WTC11 (cell line): ENCODE measurements at places on chromosomes 13 and 19. TPM values are rescaled to one million over a fixed set of nuclear protein-coding genes. Genes with fewer than 3 reads are reported as not detected.

DNA sequence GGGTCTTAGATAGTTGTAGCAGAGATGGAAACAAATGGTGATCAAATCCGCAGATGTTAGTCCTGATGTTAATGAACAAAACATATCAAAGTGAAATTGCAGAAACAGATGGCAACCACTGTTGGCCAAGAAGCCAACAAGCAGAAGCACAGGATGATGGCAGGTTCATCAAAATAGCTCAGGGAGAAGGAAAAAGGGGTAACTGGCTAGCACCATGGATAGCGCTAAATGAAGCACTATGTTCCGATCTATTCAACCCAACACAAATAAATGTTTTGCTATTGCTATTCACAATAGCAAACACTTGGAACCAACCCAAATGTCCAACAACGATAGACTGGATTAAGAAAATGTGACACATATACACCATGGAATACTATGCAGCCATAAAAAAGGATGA lies 413.7 kb downstream of the FGF14 start:
- DNase-seq, result no peak

DNA sequence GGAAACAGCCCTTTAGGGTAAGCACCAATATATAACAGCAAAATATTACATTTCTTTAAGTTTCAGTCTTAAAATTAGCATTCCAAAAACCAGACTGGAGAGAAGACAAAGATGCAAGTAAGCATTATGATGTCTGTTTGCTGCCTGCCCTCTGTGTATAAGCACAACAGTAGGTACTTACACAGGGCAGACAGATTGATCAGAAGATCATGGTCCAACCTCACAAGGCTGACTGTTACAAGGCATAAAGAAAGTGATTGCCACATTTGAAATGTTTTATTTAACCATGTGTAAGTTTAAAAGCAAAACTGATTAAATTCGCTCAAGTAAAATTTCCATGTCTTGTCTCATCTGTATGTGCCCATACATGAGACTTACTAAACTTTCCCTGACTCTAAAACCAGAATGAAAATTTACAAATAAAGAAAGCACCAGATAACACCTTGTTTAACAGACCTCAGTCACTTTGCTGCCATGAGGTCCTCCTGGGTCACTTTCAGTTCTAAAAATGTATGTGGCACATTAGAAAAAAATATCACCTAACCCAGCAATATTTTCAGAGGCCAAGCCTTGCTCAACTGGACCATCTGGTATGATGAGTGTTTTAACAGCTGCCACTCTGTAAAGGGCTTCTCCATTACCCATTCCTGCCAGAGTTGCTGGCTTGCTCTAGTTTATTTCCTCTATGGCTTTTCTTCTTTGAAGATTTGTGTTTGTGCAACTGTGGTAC lies 297.0 kb downstream of the RBM26 start:
- DNase-seq, result no peak

DNA sequence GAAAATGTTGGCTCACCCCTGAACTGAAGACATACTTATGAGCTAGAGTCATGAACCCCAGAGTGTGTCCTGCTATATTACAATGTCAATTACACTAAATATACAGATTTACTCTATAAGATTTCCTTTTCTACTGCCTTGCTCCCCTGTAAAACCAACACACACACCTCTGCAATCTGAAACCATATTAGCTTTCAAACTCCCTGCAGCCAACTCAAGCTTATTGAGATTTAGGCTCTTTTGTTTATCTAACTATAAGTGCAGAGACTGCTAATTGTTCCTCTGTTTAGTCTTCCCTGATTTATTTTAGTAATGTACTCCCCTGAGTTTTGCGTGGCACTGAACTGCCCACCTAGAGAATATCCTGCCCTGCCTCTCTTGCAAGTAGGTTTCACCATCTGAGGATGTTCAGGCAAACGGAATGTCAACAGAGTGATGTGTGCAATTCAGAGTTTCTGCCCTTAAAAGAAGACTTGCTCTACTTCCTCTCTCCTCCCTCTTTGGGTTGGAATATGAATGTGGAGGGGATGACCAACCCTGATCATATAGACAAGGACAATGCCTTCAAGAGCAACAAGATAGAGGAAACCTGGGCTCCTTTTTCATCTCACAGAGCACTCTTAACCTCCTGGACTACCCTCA lies 22.3 kb downstream of the FAM216B start:
- DNase-seq, result no peak

DNA sequence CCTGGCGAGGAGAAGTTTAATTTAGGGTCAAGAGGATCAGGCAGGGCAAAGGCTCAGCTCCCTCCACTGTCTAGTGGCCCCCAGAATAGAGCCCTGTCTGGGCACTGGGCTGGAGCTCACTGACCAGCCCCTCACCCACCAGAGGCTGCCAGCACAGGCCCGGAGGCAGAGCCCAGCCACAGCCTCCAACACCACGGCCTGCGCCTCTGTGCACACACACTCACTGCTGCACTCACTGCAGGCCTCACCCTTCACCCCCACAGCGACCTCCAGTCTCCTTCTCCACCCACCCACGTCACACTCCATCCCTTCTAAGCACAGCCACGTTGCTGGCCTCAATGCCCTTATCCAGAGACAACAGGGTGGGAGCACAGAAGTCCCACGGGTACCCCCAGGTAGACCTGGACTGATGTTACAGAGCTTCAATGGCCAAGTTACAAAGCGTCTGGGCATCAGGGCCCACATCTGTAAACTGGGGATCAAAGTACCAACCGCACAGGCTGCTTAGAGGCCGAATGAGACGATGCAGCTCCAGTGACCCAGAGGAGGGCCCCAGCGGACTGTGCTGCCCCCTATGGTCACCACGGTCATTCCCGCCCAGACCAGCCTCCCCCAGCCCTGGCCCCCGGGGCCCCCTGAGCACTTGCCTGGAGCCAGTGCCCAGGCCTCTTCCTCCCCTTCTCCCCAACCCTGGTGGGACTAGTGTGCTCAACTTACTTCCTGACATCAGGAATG lies 4.5 kb upstream of the PRKD2 start:
- DNase-seq, result peak; percentile 64

- DNase-seq, result no peak
Observed at GRCh38 chr19:33290956-33291622, 11.2 kb downstream of the CEBPA start.

DNA sequence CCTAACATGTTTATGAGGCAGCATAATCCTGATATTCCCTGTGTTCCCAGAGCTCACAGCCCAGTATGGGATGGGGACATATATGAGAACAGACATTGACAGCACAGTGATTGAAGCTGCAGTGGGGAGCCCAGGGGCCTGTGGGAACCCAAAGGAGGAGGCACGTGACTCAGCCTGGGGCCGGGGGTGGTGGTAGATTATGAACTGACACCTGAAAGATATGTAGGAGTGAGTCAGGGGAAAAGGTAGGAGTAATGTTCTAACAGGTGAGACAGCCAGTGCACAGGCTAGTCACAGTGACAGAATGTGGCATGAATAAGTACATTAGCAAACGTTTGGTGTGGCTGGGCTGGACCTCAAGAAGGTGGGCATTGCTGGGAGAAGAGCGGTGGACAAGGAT lies 29.0 kb downstream of the CKM start:
- DNase-seq, result no peak

- no peak for DNase-seq
Observed at GRCh38 chr13:25181597-25181996, 9.5 kb upstream of the AMER2 start.

TMEM147 gene
- 132 to 135 TPM (median 132 TPM) in 3 replicates for total RNA-seq

DNA sequence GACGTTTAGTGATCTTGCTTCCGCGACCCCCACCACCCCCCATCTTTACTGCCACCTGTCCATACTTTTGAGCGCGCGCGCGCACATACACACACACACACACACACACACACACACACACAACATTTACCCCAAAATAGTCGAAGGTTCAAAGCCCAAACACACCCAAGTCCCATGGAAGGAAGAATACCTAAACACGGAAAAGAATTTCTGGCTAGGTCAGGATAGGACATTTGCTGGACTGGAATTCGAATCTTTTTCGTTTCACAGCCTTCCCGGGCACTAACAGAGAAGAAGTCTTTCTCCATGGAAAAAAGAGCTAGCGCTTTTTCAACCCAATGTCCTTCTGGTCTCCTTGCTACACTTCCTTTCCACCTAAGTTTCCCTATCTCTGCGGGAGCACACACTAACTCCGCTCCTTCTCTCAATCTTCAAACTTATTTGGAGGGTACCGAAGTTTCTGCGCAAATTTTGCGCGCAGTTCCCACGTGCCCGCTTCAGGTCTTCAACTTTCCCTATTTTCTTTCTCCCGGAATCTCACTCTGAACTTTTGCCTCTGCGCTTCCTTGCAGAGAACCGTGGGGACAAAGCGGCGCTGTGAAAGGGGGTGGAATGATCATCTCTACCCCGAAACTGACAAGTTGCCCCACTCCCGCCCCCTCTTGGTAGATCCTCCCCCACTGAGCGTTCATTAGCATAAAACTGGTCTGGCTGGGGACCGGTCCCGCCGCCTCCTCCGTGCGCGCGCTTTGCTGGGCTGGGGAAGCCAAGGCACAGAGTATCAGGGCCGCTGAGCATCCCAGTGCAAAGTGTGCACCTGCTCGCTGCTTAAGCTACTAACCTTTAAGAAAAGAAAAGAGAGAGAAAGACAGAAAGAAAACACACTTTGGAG lies 2.7 kb downstream of the DACH1 start:
- peak; percentile 73 for DNase-seq

DNA sequence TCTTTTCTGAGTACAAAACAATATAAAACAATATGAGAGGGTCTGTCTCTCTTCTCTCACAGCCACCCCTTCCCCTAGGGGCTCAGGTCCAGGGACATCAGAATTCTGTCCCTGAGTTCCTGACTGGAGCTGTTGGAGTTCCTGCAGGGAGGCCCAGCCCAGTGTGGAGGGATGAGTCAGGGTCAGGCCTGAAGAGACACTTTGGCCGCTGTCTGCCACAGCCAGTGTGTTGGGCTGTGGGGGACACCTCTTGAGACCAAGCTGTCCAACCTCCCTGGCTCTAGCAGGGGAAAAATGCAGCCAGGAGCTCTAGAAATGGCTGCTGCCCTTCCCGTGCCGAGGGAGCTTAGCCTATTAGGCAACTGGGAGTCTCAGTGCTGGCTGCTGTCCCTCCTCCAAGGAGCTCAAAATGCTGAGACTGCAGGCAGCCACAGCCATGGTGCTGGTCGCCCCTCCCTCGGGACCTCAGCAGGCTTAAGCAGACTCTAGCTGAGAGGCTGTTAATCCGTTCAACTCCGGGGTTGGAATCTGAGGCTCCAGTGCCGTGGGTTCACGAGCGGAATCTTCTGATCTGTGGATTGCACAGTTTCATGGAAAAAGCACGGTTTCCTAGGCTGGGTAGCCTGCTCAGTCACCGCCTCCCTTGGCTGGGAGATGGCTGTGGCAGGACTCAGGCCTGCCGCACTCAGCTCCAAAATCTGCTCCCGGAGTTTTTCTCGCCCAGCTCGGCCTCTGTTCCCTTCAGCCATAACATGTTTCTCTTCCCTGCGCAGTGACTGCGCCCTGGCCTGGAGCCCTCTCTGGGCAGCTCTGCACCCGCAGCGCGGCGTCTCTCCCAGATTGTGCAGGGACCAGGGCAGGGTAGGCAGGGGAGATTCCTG lies 3.8 kb upstream of the ZNF626 start:
- DNase-seq, result peak; percentile 37

DNA sequence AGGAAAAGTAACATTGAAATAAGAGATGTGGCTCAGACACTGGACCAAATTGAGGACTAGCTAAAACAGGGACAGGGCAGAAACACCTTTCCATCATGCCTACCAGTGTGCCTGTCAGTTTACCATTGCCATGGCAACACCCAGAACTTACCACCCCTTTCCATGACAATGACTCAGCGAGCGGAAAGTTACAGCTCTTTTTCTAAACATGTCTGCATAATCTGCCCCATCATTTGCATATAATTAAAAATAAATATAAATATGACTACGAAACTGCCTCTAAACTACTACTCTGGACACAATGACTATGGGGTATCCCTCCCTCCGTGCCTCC lies 96.0 kb downstream of the UBL3 start:
- peak; percentile 23 for DNase-seq

KLK6 gene
- 0.52 to 1.1 TPM (median 0.92 TPM) in 3 replicates for total RNA-seq

LRRC63 gene
- total RNA-seq, result 0.11 TPM in 1 of 3 replicates, not detected in the others

DNA sequence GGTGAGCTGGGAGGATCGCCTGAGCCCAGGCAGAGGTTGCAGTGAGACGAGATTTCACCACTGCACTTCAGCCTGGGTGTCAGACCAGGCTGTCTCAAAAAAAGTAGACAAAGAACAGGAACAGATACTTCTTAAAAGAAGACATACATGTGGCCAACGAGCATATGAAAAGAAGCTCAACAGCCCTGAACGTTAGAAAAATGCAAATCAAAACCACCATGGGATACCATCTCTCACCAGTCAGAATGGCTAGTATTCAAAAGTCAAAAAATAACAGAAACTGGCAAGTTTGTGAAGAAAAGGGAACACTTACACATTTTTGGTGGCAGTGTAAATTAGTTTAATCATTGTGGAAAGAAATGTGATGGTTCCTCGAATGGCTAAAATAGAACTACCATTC lies 3.0 kb upstream of the LGALS14 start:
- no peak for DNase-seq

MEIS3 gene
- total RNA-seq, result 38.5 to 51.1 TPM (median 48.4 TPM) in 3 replicates
